Activated naive CD4-positive, alpha-beta T cell treated with Interleukin-2 at 50 U/mL for 16 hours (primary cell): ENCODE measurements at places on chromosomes 13 and 19.

- no peak for DNase-seq
Measured at GRCh38 chr19:33459222-33460090, 62.1 kb downstream of the PEPD start.

GRCh38 chr19:58573658-58574164 is 576 bp upstream of the MZF1 start:
- DNase-seq: no peak

DNA sequence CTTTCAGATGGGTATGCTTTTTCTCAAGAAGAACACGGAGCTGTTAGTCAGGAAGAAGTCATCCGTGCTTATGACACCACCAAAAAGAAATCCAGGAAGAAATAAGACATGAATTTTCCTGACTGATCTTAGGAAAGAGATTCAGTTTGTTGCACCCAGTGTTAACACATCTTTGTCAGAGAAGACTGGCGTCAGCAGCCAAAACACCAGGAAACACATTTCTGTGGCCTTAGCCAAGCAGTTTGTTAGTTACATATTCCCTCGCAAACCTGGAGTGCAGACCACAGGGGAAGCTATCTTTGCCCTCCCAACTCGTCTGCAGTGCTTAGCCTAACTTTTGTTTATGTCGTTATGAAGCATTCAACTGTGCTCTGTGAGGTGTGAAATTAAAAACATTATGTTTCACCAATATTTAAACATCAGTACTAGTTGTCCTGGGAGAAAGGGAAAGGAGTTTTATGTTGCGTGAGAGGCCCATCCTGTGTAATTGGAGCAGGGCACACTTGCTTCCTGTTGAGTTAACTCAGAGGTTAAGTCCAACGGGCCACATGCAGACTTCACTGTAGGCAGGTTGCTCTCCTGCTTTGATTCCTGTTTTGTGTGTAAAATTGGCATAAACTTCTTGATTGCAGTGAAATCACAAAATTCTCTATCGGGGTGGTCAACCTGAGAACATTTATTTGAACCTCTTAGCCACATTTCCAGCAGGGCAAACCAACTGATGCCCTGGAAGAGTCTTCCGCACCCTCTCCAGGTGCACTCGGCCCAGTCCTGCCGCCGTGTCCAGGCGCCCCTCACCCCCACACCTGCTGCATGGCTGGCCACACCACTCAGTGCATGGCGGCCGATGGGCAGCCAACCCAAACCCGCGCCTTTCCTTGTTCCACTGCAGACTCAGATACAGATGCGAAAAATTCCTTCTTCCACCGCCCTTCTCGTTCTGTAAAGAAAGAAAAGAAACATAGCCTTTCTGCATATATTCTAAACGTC is 31.6 kb downstream of the SHISA2 start:
- DNase-seq: no peak

DNA sequence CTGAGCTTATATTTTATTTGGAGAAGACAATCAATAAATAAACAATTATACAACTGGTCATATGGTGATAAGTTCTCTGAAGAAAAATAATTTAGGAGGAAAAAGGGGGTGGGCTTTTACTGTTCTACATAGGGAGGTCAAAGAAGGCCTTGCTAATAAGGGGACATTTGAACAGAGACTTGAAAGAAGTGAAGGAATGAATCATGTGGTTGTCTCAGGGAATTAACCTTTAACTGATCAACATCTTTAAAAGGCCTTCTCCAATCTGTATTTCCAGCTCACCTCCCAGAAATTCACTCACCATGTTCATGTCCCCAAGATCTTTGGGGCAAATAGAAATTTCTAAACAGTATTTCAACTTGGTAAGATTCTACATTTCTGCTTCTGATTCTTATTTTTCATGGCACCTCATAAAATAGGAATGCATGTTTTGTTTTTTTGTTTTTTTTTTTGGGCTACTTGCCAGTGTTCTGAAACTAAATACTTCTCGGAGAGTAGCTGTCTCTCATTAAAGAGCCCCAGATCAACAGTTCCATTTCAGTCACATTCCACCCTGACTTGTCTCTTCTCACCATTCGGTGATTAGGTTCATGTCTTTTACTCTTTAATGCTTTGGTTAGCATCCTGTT is 19.2 kb upstream of the LPAR6 start:
- DNase-seq: no peak

DNA sequence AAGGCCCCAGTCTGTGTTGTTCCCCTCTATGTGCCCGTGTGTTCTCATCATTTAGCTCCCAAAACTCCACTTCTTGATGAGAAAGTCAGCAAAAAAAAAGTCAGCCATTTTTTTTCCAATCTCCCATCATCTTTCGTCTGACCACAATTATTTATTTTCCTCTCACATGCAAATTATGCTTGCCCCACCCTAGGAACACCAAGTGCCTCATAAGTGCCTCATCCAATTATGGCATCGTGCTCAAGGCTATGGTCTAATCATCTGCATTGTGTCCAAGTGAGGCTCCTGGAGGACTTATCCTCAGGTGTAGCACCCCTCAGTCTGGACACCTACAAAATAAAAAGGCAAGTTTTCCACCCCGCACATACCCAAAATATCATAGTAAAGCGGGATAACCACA is 20.8 kb upstream of the IPO5 start:
- DNase-seq: no peak

DNA sequence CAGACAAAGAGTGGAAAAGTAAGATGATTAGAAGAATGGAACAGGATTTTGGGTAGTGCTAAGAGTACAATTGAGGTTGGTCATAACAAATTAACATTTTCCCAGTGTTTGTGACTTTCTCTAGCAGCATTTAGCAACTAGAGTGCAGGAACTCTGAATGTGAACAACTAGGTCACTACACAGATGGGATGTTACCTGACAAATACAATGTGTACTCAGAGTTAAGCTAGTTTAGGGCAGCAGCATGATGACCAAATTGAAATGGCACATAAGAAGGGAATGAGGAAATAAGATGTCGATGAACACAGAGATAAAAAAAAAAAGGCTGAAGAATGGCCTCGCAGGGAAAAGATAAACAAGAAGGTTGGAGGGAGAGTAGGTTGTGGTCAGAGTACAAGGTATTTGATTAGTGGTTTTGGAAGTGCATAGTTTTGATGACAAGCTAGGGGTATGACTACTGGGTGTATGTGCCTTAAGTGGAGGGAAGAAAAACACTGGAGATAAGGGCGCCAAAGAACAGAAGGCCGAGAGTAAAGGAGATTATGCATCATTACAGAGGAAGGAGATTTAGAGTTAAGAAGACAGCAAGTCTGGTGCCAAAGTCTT is 381.1 kb downstream of the FGF14 start:
- DNase-seq: no peak

DNA sequence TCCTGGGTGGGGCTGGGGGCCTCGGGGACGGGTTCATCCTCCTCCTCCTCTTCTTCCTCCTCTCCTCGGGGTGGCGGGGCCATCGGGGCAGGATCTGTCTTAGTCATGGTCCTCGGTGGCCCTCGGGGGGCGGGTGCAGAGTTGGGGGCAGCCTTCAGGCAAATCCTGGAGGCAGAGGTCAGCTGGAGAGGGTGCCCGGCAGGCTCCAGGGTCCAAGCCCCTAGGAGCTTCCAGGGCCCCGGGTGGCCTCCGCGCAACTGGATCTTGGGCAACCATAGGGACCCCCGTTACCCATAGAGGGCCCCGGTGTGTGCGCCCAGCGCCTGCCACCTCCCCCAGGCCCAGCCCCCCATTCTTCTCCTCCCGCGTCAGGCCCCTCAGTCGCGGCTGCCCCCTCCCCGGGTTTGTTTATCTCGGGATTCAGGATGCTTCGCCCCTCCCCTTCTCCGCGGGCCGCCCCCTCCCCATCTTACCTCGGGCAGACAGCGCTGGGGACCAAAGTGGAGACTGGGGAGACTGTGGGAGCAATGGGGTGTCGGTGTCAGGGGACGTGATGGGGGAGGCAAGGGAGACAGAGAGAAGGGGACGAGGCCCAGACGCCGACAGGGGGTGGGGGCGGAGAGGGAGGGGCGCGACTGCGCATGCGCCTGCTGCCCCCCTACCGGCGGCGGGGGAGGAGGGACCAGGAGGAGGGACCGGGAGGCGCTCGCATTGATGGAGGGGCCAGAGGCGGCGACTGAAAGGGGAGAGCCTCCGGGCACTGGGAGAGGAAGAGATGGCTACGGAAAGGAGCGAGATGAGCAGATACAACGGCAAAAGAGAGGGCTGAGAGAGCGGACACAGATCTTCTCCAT is at the start of gene CLIP3:
Gene CLIP3 (minus strand): TSS at position 623 of the 854 bp plus-strand sequence. CDS start 516 bp downstream, at position 107.
- DNase-seq: peak; percentile 35

- no peak for DNase-seq
Measured at GRCh38 chr13:60000081-60000480, 163.6 kb downstream of the DIAPH3 start.

DNA sequence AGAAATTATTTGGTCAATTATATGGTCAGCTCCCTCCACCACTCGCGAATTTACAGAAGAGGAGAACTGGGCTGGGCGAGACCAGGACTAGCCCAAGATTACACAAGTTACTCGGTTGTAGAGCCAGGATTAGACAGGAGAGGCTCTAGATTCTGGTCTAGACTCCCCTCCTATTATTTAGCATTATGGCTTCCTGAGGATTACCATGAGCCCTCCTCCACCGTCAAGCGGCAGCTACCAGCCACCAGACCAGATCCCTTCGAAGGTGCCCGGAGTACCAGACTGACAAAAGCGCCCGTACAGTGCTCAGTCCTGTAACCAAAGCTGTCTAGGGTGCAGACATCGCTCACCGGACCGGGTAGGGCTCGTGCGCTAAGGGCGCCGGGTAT is 497 bp upstream of the MLNR start:
- no peak for DNase-seq

DNA sequence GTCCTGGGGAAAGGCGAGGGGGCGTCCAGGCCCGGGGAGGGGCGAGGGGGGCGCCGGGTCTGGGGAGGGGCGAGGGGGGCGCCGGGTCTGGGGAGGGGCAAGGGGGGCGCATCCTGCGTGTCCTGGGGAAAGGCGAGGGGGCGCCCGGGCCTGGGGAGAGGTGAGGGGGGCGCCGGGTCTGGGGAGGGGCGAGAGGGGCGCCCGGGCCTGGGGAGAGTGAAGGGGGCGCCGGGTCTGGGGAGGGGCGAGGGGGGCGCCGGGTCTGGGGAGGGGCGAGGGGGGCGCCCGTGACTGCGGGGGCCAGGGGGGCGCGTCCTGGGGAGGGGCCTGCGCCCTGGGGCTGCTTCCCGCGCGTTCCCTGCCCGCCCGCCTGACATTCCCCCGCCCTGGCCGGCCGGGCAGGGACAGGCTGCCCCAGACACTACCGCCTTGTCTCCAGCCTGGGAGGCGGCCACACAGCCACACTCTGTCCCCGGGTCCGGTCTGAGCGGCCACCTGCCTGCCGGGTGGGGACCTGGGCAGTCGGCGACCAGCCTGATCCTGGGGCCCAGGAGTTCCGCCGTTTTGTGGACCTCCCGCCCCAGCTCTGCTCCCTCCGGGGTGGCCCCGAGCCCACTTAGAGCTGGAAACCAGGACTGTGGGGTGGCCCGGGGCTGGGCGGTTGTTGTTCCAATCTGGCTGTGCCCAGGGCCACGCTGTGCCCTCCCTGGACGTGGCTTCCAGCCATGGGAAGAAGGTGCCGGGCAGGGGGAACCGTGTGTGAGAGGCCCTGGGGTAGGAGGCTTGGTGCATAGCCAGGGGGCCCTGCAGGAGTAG is 11.8 kb downstream of the PALM start:
- no peak for DNase-seq

DNA sequence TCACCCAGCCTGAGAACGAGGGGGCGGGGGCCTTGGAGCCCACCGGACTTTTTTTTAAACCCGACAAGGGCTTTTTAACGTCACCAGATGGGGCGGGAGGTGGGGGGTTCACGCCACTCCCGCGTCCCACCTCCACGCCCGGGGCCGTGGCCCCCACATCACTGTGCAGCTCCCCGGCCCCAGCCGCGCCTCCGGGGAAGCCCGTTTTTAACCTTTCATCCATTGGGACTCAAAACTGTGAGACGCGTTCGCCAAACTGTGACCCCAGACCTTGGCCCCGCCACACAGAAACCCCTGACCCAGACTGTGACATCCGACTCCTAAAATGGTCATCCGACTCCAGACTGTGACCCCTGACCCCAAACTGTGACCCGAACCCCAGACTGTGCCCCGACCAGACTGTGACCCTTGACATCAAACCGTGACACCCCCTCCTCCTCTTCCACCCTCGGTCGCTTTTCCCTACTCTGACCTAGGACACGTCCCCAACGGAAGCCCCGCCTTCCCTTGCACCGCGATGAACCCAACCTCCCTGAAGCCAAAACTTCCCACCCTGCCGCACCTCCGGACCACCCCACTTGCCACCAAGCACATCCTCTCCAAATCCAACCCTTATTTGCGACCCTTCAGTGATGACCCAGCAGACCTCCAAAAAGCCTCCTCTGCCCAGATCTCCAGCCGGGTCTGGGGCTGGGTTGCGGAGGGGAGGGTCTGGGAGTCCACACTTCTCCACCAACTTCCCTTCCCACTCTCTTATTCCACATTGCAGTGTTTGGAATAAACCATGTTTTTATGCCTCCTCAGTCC is 1.5 kb upstream of the GRWD1 start:
- DNase-seq: no peak

GRCh38 chr19:16473875-16474392 is 2.2 kb upstream of the EPS15L1 start:
- no peak for DNase-seq

DNA sequence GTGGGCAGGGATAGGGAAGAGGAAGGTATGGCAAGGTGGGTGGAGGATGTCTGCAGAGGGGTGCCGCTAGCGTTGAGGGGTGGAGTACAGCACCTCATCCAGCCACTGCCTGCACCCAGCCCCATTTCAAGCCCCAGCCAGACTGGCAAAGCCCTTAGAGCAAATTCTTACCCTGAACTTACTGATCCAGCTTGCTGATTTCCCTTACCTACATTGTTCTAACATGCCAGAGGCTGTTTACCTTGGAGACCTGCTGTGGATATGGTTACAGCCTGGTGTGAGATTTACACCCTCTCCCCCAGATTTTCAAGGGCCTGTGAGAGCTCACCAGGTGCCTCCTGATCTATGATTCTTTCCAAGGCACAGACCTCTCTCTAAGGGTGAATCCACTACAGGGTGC is 86.0 kb downstream of the ZNF726 start:
- no peak for DNase-seq

DNA sequence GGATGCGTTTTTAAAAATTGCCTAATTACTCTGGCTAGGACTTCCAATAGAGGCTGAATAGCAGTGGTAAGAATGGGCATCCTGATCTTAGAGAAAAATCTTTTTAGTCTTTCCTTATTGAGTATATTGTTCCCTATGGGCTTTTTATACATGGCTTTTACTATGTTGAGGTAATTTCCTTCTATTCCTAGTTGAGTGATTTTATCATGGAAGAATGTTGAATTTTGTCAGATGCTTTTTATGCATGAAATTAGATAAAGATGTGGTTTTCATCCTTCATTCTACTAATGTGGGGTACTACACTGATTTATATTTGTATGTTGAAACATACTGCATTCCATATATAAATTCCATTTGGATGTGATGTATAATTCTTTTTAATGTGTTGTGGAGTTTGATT is 2673.8 kb downstream of the PCDH9 start:
- no peak for DNase-seq
